ENCODE measurements at places on chromosomes 1 and 21. TPM values are rescaled to one million over a fixed set of nuclear protein-coding genes. Genes with fewer than 3 reads are reported as not detected.

GRCh38 chr1:50275566-50275965 is 147.7 kb downstream of the DMRTA2 start:
- no peak overlapping the region for H3K4me3 ChIP-seq
- H3K27ac ChIP-seq, result no peak overlapping the region
- no peak for DNase-seq
- H3K27me3 ChIP-seq, result no peaks in the 10 kb centered on the region
- peaks cover 10% of the 10 kb centered on the region for H3K4me1 ChIP-seq

GRCh38 chr1:117321680-117322609 is 45.3 kb upstream of the MAN1A2 start:
- H3K27me3 ChIP-seq, result no peaks in the 10 kb centered on the region
- H3K4me1 ChIP-seq, result no peaks in the 10 kb centered on the region
- no peak for DNase-seq
- H3K36me3 ChIP-seq, result no peaks in the 10 kb centered on the region

DNA sequence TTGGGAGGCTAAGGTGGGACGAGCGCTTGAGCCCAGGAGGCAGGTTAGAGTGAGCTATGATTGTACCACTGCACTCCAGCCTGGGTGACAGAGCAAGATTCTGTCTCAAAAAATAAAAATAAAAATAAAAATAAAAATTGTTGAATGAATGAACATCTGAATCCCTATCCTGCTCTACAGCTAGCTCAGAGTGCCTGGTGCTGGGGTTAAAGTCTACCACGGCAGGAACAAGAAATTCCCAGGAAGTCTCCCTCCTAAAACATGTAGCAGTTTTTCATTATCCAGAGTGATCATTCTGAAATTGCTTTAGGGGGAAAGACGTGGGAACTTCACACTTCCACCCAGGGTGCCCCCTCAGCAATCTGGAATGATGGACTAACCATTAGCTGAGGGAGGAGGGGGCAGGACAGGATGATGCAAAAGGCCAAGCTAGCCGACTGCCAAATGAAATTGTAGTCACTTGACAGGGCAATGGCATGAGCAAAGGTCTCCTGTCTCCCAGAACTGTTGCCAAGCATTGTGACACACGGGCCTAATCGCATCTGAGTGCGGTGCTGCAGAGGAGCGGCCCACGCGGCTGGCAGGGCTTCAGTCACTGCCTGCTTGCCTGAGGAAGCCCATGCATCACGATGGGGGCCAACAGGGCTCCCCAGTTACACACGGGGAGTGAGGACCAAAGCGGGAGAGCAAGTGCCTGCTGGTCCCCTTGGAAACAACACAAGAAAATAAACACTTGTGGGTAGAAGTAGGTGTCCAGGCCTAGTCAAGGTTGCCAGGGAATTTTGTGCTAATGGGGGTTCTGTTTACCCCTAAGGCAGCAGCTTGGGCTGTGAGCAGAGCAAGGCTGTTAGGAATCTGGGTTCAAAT is 85.7 kb downstream of the NENF start:
- H3K36me3 ChIP-seq, result no peaks in the 10 kb centered on the region
- no peak overlapping the region for H3K27ac ChIP-seq
- H3K27me3 ChIP-seq, result no peaks in the 10 kb centered on the region
- no peaks in the 10 kb centered on the region for H3K4me1 ChIP-seq
- DNase-seq, result no peak

- H3K27me3 ChIP-seq, result no peaks in the 10 kb centered on the region
- peaks cover 15% of the 10 kb centered on the region for H3K4me1 ChIP-seq
- no peaks in the 10 kb centered on the region for H3K36me3 ChIP-seq
- peak; percentile 20 for DNase-seq
- no peak overlapping the region for H3K27ac ChIP-seq
- H3K4me3 ChIP-seq, result no peak overlapping the region
These were observed 15.2 kb upstream of the PGD start for GRCh38 chr1:10383630-10384029.

DNA sequence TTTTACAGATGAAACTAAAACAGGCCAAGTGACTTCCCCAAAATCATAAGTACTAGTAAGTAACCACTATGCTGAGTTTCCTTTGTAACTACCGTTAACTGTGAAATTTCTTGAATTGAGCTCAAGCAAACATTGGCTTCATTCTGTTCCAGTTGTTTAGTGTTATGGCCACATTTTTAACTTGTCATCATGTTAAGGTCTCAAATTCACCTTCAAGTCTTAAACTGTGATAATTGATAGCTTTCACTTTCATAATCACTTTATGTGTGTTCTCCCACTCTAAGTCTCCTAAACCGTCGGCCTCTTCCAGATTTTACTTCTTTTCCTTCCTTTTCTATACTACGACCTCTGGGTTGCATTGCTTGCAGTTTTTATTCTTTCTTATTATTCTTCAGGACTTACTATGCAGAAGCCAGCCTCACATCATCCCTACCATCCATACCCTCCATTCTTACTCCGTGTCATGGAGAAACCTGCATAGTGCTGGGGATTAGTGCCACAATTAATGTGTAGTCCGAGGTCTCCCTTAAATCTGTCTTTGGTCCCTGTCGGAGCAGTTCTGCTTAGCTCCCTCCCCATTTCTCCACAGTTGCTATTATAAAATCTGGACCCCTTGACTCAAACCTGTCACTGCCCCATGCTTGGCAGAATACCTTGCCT is 5.8 kb downstream of the KIF1B start:
- H3K36me3 ChIP-seq, result no peaks in the 10 kb centered on the region
- H3K4me1 ChIP-seq, result no peaks in the 10 kb centered on the region
- no peak overlapping the region for H3K4me3 ChIP-seq
- no peaks in the 10 kb centered on the region for H3K27me3 ChIP-seq
- DNase-seq, result no peak
- no peak overlapping the region for H3K27ac ChIP-seq

GRCh38 chr1:186708694-186709097 is 28.5 kb upstream of the PTGS2 start:
- H3K27me3 ChIP-seq, result no peaks in the 10 kb centered on the region
- no peaks in the 10 kb centered on the region for H3K36me3 ChIP-seq
- H3K4me1 ChIP-seq, result no peaks in the 10 kb centered on the region
- no peak for DNase-seq

DNA sequence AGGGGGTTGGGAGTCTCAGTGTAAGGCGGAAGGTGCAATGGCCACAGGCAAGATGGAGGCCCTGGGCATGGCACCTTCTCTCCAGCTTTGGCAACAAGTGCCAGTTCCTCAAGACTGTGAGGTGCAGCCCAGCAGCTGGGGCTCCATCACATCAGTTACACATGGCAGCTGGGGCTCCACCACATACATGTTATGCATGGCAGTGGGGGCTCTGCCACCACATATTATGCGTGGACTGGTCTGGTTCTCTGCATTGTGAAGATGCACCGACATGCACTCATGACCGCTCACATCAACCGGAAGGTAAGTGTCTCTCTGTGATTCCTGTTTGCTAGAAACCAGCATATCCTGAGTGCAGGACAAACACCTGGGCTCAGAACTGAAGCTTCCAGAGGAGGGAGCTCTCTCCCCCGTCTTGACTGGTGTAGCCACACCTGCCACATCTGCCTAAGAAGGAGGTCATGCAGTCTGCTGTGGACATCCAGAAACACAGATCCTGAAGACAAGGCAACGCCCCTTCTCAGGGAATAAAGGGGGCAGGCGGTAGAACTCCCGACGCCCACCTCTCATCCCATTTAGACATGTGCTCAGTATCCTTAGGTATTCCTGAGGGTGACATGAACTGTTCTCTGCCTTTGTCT is 104.1 kb upstream of the TMPRSS2 start:
- H3K4me3 ChIP-seq, result no peak overlapping the region
- no peaks in the 10 kb centered on the region for H3K36me3 ChIP-seq
- no peaks in the 10 kb centered on the region for H3K27me3 ChIP-seq

DNA sequence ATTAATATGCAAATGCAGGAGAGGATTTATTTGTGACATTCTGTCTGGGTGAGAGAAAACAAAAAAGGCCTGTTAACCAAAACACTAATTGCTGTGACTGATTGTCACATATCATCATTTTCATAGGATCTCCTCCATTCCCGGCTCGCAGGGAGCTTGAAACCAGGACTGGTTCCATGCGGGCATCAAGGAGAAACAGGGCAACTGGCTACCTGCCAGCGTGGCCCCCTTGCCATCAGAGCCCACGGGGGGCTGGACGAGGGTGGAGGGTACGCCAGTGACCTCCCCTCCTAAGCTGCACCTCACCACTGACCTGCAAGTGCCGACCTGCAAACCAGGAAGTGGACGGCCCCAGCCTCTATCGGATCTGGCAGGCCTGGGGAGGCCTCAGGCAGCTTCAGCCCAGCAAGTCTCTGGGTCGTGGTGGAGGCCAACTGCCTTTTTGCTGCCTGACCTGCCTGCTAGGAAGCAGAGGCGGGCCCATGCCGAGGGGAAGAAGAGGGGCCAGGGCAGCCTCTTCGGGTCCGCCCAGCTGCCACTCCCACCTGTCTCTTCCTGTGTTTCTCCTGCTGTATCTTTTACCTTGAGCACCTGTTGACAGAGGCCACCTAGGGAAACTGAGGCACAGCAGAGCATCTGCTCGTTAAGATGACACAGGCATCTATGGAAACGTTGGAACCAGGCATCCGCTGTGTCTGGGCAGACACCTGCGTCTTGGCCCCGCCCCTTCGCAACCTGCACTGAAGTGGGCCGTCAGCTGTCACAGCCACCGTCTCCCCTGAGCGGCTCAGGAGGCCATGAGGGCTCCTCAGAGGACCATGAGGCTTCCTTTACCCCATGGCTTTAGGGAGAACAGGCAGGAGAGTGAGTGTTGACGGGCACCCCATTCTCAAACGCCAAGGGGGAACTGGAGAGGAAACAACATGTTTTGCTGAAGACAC is 74.8 kb downstream of the CASZ1 start:
- no peaks in the 10 kb centered on the region for H3K4me1 ChIP-seq
- no peak for DNase-seq
- H3K36me3 ChIP-seq, result no peaks in the 10 kb centered on the region
- no peak overlapping the region for H3K4me3 ChIP-seq
- H3K27ac ChIP-seq, result no peak overlapping the region

- H3K4me3 ChIP-seq, result no peak overlapping the region
- H3K27ac ChIP-seq, result no peak overlapping the region
- H3K4me1 ChIP-seq, result peaks cover 9% of the 10 kb centered on the region
- DNase-seq, result no peak
These were observed 15.3 kb upstream of the RGS8 start for GRCh38 chr1:182699393-182700350.

GRCh38 chr21:41283211-41283818 is 33.3 kb upstream of the FAM3B start:
- H3K27me3 ChIP-seq, result no peaks in the 10 kb centered on the region
- no peak overlapping the region for H3K4me3 ChIP-seq
- H3K27ac ChIP-seq, result no peak overlapping the region
- no peaks in the 10 kb centered on the region for H3K36me3 ChIP-seq

GRCh38 chr1:230163719-230164118 is 96.7 kb downstream of the GALNT2 start:
- no peaks in the 10 kb centered on the region for H3K4me1 ChIP-seq
- H3K27ac ChIP-seq, result no peak overlapping the region
- no peak for DNase-seq
- no peaks in the 10 kb centered on the region for H3K27me3 ChIP-seq

DNA sequence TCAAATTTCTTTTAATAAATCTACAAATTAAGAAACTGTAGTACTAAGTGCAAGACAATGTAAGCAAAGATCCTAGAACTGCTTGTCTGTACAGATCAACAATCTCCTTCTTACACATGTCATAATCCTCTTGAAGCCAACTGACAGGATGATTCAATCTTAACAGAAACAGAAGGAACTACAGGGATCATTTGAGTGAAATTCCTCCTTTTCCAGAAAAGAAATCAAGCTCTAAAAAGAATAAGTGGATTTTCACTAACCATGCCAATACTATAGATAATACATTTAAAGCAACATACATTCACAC is 53.2 kb downstream of the RAB3GAP2 start:
- no peaks in the 10 kb centered on the region for H3K27me3 ChIP-seq
- peaks cover 9% of the 10 kb centered on the region for H3K36me3 ChIP-seq
- DNase-seq, result no peak
- no peak overlapping the region for H3K4me3 ChIP-seq
- H3K4me1 ChIP-seq, result peaks cover 64% of the 10 kb centered on the region

- H3K4me3 ChIP-seq, result no peak overlapping the region
- no peaks in the 10 kb centered on the region for H3K27me3 ChIP-seq
These were observed 91.5 kb upstream of the ETS2 start for GRCh38 chr21:38714039-38714817.

GRCh38 chr1:150572918-150573647 is 6.3 kb downstream of the MCL1 start:
- DNase-seq, result peak; percentile 76
- H3K4me1 ChIP-seq, result peaks cover 86% of the 10 kb centered on the region
- H3K4me3 ChIP-seq, result peak overlapping the region; percentile 9

- no peak for DNase-seq
- H3K27ac ChIP-seq, result no peak overlapping the region
- peaks cover 31% of the 10 kb centered on the region for H3K4me1 ChIP-seq
- H3K27me3 ChIP-seq, result no peaks in the 10 kb centered on the region
These were observed 12.9 kb downstream of the PI4KB start for GRCh38 chr1:151314137-151314875.

DNA sequence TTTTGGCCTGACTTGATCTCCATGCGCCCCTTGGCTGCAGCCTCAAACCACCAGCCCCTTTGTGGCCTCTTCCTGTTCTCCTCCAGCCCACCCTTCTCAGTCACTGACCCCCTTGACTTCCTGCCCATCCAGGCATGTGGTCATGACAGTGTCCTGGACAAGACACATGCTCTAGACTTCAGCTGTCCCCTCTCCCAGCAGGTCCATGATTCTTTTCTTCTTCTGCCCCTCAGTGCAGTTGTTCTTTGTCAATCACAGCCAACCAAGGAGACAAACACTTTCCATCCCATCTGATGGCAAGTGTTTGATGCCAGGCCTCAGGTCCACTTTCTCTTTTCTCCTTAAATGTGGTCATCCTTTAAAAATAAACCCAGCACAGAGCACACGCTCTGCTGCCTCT is 49.7 kb downstream of the SYT6 start:
- H3K27ac ChIP-seq, result no peak overlapping the region
- no peak overlapping the region for H3K4me3 ChIP-seq
- H3K4me1 ChIP-seq, result no peaks in the 10 kb centered on the region
- no peak for DNase-seq
- H3K27me3 ChIP-seq, result no peaks in the 10 kb centered on the region

DNA sequence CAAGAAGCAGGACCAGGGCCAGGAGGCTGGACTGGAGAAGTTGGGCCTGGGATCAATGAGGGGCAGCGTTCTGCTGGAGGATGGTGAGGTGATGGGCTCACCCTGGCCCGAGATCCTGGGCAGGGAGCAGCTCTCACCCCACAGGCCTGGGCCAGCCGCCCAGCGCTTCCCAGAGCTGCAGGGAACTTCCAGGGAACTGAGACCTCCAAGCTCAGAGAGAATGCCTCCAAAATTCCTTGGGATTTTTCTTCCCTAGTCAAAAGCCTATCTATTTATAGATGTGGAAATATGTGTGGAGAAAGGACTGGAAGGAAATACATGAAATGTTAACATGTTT is 121.2 kb downstream of the SPSB1 start:
- peaks cover 8% of the 10 kb centered on the region for H3K4me1 ChIP-seq
- no peak overlapping the region for H3K4me3 ChIP-seq
- H3K36me3 ChIP-seq, result no peaks in the 10 kb centered on the region
- H3K27me3 ChIP-seq, result no peaks in the 10 kb centered on the region
- no peak for DNase-seq

S100A2 gene
- not detected for total RNA-seq

FAM72B gene
- total RNA-seq, result 33.3 TPM

PTAFR gene
- total RNA-seq, result 37.8 TPM

SSX2IP gene
- total RNA-seq, result 21.4 TPM

TTC24 gene
- 7.8 TPM for total RNA-seq

AGT gene
- total RNA-seq, result not detected

SNRPE gene
- 77.1 TPM for total RNA-seq
